AG09309 (cell line): ENCODE measurements at places on chromosomes 1 and 21.

- no peak for DNase-seq
These were observed 9.2 kb upstream of the ZSWIM5 start for GRCh38 chr1:45215485-45216199.

- DNase-seq = no peak
These were observed 620.2 kb downstream of the PLPP3 start for GRCh38 chr1:55959136-55959548.

GRCh38 chr1:7594002-7594713 lies 176.9 kb upstream of the VAMP3 start:
- no peak for DNase-seq

GRCh38 chr1:59429656-59430055 lies 132.8 kb downstream of the FGGY start:
- DNase-seq = no peak

GRCh38 chr1:62285984-62286785 lies 33.0 kb downstream of the KANK4 start:
- no peak for DNase-seq

DNA sequence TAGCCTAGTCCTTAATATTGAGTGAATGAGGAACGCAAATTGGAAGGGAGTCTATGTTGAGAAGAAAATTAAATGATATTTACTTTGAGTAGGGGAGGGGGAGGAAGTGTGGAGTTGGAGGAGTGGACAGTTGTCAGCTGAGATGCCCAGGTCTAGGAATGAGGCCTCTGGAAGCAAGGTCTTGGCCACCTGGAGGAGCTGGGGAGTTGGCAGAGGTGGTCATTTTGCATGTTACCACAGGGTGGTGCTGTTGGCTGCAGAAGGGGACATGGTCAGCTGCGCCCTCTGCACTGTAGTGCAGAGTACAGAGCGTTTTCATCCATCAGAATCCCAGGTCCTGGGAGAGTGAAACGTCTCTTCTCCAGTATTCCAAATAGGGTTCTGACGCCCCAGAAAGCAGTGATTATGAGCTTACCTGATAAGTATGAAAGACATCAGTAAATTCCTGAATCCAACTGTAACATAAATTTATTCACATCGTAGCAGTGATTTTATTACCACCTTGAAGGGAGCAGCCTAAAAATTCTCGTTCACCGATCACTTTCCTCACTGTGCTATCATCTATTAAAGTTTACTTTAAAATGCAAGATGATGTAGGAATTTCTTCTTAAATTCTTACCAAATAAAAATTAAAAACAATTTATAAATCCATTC lies 13.8 kb downstream of the PARK7 start:
- no peak for DNase-seq

DNA sequence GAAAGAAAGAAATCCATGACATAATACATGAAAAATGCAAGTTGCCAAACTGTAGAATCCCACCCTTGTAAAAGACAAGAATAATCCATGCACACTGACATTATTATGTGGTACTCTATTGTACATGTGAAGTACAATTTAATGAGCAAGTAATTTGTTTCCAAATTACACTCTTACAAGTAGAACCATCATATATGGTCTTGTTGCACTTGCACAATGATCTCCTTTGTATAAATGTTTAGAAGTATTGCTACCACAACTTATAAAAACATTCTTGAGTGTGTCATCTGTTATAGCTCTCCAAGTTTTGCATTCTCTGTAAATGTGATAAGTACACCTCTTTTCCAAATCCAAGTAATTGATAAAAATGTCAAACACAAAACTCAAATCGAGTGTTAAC lies 29.1 kb upstream of the ZNF281 start:
- peak; percentile 18 for DNase-seq

DNA sequence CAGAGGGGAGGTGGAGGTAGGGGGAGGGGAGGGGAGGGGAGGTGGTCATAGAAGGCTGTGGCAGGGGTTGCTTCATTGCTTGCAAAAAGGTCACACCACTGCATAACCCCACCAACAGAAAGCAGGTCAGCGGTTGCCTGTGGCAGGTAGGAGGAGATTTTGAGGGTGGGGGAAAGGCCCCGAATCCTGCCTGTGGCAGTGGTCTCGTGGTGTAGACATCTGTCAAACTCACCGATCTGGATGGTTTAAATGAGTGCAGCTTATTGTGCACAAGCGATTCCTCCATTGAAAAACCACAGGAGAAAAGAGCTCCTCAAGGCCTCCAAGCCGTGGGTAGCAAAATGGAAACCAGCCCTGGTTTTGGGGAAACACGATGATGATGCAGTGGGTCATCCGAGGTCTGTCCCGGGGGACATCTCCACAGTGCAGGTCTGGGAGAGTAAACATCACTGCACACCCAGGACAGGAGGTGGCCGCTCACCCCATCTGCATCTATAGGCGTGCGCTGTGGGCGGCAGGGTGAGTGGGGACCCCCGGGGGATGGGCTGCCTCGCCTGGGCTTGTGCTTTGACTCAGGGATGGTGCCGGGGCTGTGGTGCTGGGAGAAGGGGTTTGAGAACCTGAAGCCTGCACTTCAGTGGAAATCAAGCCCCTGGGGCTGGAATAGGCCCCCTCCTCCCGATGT lies 112.3 kb downstream of the CRYAA start:
- DNase-seq = no peak

DNA sequence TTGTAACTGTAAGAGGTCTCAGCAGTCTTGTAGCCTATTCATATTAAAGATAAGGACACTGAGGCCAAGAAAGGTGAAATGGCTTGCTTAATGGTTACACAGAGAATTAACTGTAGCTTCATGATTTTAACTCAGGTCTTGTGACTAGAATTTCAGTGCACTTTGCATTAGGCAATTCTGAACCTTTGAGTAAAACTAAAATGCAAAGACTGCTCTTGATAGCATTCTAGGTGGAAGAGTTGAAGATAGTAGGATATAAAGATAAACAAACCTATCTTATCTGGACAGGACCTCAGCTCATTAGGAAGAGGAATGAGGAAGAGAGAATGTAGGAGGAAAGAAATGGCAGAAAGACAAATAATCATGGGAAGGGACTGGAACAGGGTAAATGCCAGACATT lies 68.6 kb upstream of the RGL1 start:
- DNase-seq = no peak

DNA sequence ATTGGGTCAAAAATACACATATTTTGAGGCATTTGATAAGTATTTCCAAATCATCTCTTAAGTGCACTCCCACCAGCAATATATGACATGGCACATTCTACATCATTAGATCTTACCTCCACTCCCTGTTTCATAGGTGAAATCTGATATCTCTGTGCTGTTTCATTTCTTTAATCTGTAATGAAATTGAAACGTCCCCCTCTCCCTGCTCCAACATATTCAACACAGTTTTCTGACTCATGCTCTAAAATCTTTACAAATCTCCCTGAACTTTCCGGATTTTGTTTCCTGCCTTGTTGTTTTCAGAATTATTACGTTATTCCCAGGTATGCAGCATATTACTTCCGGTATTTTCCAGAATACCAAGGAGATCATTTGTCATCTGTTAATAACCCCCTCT lies 66.1 kb upstream of the AKT3 start:
- no peak for DNase-seq

DNA sequence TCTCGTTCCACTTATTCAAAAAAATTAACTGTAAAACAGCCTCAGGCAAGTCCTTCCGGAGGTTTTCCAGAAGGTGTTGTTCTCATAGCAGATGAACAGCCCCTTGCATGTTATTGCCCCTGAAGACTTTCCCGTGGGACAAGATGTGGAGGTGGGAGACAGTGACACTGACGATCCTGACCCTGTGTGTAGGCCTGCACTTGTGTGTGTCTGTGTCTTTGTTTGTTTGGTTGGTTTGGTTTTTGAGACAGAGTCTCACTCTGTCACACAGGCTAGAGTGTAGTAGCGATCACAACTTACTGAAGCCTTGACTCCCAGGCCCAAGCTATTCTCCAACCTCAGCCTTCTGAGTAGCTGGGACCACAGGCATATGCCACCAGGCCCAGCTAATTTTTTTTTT lies 12.6 kb downstream of the ETV3L start:
- no peak for DNase-seq
